ENCODE measurements at places on chromosomes 5 and 9. TPM values are rescaled to one million over a fixed set of nuclear protein-coding genes. Genes with fewer than 3 reads are reported as not detected.

Gene SGCD
- 7.5 TPM for polyA plus RNA-seq

Gene IRX1
- not detected for polyA plus RNA-seq

- peak overlapping the region; percentile 98 for H3K4me3 ChIP-seq
- no peaks in the 10 kb centered on the region for H3K36me3 ChIP-seq
- peaks cover 8% of the 10 kb centered on the region for H3K4me1 ChIP-seq
- DNase-seq: no peak
These were observed 457 bp downstream of the UGCG start for GRCh38 chr9:111896942-111897600.

DNA sequence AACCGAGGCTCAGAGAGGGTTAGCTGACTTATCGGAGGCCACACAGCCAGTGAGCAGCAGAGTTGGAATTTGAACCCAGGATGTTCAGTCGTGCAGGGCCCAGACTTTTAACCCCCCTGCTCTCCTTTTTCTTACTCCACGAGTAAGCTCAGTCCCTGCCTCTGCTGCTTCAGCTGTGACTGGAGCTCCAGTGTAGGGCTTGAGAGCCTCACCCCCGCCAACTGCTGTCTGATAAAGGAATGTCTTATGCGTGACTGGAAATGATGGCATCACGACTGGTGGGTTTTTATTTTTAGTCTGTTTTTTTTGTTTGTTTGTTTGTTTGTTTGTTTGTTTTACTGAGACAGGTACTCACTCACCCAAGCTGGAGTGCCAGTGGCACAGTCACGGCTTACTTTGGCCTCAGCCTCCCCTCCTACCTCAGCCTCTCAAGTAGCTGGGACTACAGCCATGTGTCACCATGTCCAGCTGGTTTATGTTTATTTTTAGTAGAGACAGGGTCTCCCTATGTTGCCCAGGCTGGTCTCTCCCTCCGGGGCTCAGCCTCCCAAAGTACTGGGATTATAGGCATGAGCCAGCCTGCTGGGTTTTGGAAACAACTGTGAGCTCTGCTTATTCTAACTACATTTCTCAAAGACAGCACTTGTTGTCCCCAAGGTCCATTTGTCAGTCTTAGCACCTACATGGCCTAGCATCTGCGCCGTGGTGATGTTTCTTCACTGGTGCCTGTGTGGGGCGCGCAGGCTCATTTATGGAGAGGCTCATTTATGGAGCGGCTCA, 52.5 kb upstream of the NCS1 start:
- H3K4me3 ChIP-seq: no peak overlapping the region
- no peak overlapping the region for H3K27ac ChIP-seq
- no peaks in the 10 kb centered on the region for H3K27me3 ChIP-seq
- no peak for DNase-seq
- no peaks in the 10 kb centered on the region for H3K4me1 ChIP-seq

- no peak overlapping the region for H3K27ac ChIP-seq
- H3K4me3 ChIP-seq: no peak overlapping the region
- peaks cover 21% of the 10 kb centered on the region for H3K4me1 ChIP-seq
- no peak for DNase-seq
These were observed 722.6 kb downstream of the TLR4 start for GRCh38 chr9:118426772-118427171.
